ENCODE measurements at places on chromosomes 2 and 18. TPM values are rescaled to one million over a fixed set of nuclear protein-coding genes. Genes with fewer than 3 reads are reported as not detected.

Gene STK17B
- 237 TPM for total RNA-seq

Gene POTEF
- total RNA-seq: not detected

Gene AGXT
- total RNA-seq: not detected

Gene C2orf80
- total RNA-seq: not detected

Gene COL3A1
- not detected for total RNA-seq

Gene PSTPIP2
- total RNA-seq: 17.8 TPM

Gene NRP2
- 0.63 TPM for total RNA-seq

Gene SIGLEC15
- not detected for total RNA-seq

All from activated CD8-positive, alpha-beta T cell treated with anti-CD3 and anti-CD28 coated beads for 36 hours (primary cell).